ENCODE measurements at places on chromosomes 6 and 20. TPM values are rescaled to one million over a fixed set of nuclear protein-coding genes. Genes with fewer than 3 reads are reported as not detected.

Gene MAP1LC3A
- 119 TPM for total RNA-seq

DNA sequence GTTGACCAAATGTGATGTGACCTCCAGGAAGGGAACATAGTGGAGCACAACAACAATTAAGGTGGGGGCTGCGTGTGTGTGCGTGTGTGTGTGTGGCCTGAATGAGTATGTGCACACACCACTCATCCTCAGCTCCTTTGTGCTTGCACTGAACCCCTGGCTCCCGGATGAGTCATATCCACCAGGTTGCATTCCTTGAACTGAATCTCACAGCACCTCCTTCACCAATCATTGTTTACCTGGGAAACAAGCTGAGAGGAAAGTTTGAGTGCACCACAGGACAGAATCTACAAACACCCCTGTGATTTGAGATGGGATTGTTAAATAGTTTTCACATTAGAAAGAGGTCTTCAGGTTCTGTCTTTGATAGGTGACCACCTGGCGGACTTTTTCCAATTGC lies 33.7 kb upstream of the GPR6 start:
- no peaks in the 10 kb centered on the region for H3K4me1 ChIP-seq
- no peak overlapping the region for H3K4me3 ChIP-seq
- H3K27ac ChIP-seq, result no peak overlapping the region
- no peak for DNase-seq
- no peaks in the 10 kb centered on the region for H3K36me3 ChIP-seq
- H3K27me3 ChIP-seq, result no peaks in the 10 kb centered on the region

Gene RBPJL
- total RNA-seq, result not detected

Gene PAX1
- not detected for total RNA-seq

- H3K4me3 ChIP-seq, result peak overlapping the region; percentile 75
- peaks cover 35% of the 10 kb centered on the region for H3K36me3 ChIP-seq
- H3K4me1 ChIP-seq, result peaks cover 34% of the 10 kb centered on the region
- no peak for DNase-seq
- H3K27ac ChIP-seq, result peak overlapping the region; percentile 94
- no peaks in the 10 kb centered on the region for H3K27me3 ChIP-seq
Observed at GRCh38 chr6:30716879-30717128, 277 bp downstream of the MDC1 start.

Gene HRH3
- total RNA-seq, result not detected

DNA sequence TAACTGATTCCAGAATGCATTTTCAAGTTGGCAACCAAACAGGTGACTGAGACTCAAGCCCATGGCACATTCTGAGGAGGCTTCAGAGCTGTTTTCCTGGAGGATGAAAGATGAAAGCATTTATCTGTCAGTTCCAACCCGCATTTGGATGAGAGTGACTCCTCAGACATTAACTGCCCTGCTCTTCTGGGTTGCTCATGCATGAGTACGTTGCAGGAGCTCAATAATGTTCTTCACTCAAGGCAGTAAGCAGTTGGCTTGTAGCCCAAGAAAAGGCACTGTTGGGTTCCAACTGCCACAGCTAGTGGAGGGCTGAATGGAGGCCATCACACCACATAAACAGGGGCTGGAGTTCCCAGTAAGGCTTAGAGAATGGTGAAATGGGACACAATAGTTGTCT lies 155.3 kb downstream of the FUT9 start:
- H3K27ac ChIP-seq, result no peak overlapping the region
- H3K4me1 ChIP-seq, result no peaks in the 10 kb centered on the region
- DNase-seq, result no peak
- no peak overlapping the region for H3K4me3 ChIP-seq
- H3K36me3 ChIP-seq, result no peaks in the 10 kb centered on the region

DNA sequence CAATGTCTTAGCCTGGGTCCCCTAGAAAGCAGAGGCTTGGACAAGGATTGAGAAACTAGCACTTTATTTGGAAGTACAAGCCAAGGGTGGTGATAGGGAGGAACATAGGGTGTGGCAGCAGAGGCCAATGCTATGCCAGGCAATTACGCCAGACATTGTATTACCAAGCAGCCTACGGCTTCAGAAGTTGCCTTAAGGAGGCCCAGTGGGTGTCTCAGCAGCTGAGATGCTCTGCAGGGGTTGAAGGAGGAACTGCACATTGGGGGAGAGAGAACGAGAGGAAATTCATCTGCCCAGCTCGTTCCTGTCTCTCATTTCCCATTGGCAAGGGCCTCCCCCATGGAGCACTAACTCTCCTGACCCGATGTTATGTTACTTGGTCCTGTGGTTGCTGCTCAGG lies 859 bp downstream of the C20orf202 start:
- H3K4me3 ChIP-seq, result no peak overlapping the region
- H3K4me1 ChIP-seq, result no peaks in the 10 kb centered on the region
- H3K27me3 ChIP-seq, result no peaks in the 10 kb centered on the region
- no peak overlapping the region for H3K27ac ChIP-seq
- H3K36me3 ChIP-seq, result no peaks in the 10 kb centered on the region

- no peak overlapping the region for H3K4me3 ChIP-seq
- H3K36me3 ChIP-seq, result no peaks in the 10 kb centered on the region
- H3K4me1 ChIP-seq, result no peaks in the 10 kb centered on the region
- no peaks in the 10 kb centered on the region for H3K27me3 ChIP-seq
- DNase-seq, result no peak
Observed at GRCh38 chr6:129849456-129849855, 11.7 kb downstream of the TMEM244 start.

DNA sequence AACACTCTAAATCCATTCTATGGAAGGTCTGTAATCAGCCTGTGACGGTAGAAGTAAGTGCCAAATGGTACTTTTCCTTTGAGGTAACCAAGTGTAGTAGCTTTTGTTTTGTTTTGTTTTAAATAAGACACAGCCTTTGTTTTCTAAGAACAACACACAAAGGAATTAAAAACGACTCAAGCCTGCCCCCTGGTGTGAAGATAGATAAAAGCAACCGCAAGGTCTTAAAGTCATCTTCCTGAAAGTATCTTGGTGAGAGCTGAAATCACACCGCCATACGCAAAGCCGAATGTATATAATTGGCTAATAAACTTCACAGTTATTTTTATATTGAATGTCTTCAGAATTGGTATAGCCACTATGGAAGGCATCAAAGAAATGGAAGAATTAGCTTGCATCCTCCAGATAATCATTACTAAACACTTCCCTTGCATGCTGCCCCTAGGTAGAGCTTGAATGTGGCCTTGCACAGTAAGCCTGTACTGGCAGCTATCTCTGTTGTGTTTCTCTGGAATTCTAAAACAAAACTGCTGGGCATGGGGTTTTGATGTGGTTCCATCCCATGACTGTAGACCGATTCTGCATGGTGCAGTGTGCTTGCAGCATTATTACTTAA lies 95.6 kb downstream of the LAMP5 start:
- H3K4me3 ChIP-seq, result no peak overlapping the region
- H3K27me3 ChIP-seq, result no peaks in the 10 kb centered on the region
- H3K36me3 ChIP-seq, result no peaks in the 10 kb centered on the region

Gene OR2H2
- not detected for total RNA-seq

Gene SRMS
- total RNA-seq, result not detected

GRCh38 chr20:13857961-13858360 lies 73.1 kb downstream of the NDUFAF5 start:
- H3K36me3 ChIP-seq, result no peaks in the 10 kb centered on the region
- H3K27me3 ChIP-seq, result no peaks in the 10 kb centered on the region
- peaks cover 7% of the 10 kb centered on the region for H3K4me1 ChIP-seq
- no peak overlapping the region for H3K4me3 ChIP-seq
- DNase-seq, result no peak

Gene PSORS1C2
- total RNA-seq, result not detected

DNA sequence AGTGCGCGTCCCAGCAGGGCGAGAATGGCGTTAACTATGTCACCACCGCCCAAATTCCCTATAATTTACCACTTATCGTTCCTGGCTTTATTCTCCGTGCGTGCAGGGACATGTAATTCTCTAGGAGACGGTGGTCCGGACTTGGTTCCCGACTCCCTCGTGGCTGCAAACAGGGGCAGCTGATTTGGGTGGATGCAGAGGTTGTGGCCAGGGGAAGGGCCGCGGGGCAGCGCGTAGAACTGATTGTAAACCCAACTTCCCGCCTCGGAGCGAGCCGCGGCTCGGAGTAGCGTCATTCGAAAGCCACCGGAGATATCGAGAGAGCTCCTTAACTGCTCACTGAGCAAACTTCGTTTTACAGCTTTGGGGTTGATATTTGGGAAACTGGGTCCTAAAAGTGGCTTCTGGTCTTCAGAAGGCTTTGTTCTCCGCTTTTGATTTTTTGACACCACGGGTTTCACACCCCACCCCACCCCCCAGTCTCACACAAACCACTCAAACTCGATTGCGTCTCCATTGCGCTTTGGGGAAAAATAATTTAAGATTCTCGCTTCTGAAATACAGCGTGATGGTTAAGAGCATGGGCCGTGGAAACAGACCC lies 17.5 kb upstream of the ZSCAN9 start:
- H3K36me3 ChIP-seq, result no peaks in the 10 kb centered on the region
- no peak overlapping the region for H3K27ac ChIP-seq
- H3K27me3 ChIP-seq, result no peaks in the 10 kb centered on the region
- H3K4me3 ChIP-seq, result peak overlapping the region; percentile 34
- H3K4me1 ChIP-seq, result peaks cover 5% of the 10 kb centered on the region
- DNase-seq, result no peak

- DNase-seq, result no peak
- no peak overlapping the region for H3K4me3 ChIP-seq
- H3K27ac ChIP-seq, result no peak overlapping the region
Observed at GRCh38 chr20:21289651-21290050, 13.5 kb upstream of the XRN2 start.

DNA sequence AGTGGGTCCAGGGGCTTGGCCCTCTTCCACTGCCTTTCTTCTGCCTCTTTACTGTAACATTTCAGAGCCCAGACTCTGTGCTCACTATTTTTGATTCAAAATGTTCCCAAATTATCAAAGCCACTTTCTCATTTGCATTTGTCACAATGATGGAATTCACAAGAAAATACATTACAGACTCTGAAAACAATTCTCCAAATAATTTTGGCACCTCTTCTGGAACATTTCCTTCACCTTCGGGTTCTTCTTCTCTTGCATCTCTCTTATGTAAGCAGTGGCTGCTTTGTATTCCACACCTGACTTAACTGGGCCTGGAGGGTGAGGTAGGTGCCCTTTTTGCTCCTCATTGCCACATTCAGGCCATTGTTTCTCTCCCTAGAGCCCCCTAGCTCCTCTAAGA lies 30.0 kb downstream of the ZNF184 start:
- no peak for DNase-seq
- no peak overlapping the region for H3K4me3 ChIP-seq
- H3K4me1 ChIP-seq, result no peaks in the 10 kb centered on the region
- H3K36me3 ChIP-seq, result no peaks in the 10 kb centered on the region

DNA sequence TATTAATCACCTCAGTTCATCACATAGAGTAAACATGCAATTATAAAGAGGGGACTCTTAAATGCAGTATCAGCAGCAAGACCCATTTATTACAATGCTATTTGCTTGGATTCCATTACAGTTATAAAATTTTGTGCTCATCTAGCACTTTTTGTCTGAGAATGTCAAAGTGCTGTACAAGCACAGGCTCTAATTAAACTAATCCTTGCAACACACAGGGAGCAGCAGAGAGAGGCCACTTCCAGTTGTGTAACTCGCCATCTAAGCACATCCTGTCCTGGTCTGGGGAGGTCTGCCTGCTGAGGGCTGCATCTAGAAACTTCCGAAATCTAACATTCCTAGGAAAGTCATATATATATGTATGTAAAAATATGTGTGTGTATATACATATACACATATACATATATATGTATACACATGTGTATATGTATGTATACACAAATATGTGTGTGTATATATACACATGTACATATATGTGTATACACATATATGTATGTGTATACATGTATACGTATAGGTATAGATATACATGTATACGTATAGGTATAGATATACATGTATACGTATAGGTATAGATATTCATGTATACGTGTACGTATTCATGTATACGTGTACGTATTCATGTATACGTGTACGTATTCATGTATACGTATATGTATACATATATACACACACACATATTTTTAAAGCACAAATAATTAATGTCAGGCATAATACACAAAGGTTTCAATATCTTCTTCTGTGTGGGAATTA lies 136.4 kb upstream of the JARID2 start:
- H3K27me3 ChIP-seq, result no peaks in the 10 kb centered on the region
- H3K4me3 ChIP-seq, result no peak overlapping the region
- H3K4me1 ChIP-seq, result no peaks in the 10 kb centered on the region
- DNase-seq, result no peak

- H3K4me3 ChIP-seq, result no peak overlapping the region
- H3K36me3 ChIP-seq, result no peaks in the 10 kb centered on the region
- H3K4me1 ChIP-seq, result no peaks in the 10 kb centered on the region
- no peaks in the 10 kb centered on the region for H3K27me3 ChIP-seq
Observed at GRCh38 chr6:133632906-133633305, 256.0 kb upstream of the TCF21 start.

GRCh38 chr6:98716341-98716740 lies 118.0 kb upstream of the POU3F2 start:
- no peaks in the 10 kb centered on the region for H3K36me3 ChIP-seq
- H3K4me1 ChIP-seq, result no peaks in the 10 kb centered on the region
- no peak overlapping the region for H3K4me3 ChIP-seq
- peak; percentile 88 for DNase-seq
- H3K27me3 ChIP-seq, result no peaks in the 10 kb centered on the region

DNA sequence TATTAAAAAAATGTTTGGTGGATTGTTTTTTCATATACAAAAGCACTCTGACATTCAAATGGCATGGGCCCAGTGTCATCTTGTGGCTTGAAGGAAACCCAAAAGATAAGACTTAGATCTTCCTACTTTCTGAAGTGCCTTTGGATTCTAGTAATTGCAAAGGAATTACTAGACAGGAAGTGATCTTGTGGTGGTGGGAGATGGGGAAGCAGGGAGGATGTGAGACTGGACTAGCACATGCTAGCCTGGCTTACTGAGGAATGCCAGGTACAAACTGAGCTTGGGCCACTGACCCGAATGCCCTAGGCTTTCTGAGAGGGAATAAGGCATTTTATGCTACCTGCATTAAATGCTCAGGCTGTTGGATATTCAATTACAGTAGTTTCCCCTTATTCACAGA lies 59.0 kb downstream of the AFG1L start:
- no peaks in the 10 kb centered on the region for H3K27me3 ChIP-seq
- no peak overlapping the region for H3K4me3 ChIP-seq
- H3K27ac ChIP-seq, result no peak overlapping the region
- DNase-seq, result no peak
- no peaks in the 10 kb centered on the region for H3K36me3 ChIP-seq
- no peaks in the 10 kb centered on the region for H3K4me1 ChIP-seq

Gene ABHD16B
- not detected for total RNA-seq

Gene BANF2
- total RNA-seq, result not detected

DNA sequence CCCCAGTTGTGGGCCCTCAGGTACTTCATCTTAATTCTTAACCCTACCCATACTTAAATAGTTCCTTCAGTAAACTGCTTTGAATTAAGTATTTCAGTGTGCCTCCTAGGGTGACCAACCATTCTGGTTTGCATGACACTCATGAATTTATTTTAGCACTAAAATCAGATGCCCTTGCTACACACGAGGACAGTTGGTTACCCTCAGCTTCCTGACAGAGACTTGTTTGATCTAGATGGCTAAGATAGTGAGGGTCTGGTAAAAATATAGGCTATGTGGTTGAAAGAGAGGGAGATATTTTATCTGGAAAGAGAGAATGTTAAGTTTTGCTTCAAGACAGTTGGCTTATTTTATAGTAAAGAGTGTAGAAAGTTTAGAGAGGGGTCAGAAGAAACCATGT lies 10.6 kb downstream of the PGK2 start:
- no peaks in the 10 kb centered on the region for H3K27me3 ChIP-seq
- H3K27ac ChIP-seq, result no peak overlapping the region
- no peak for DNase-seq
- no peaks in the 10 kb centered on the region for H3K36me3 ChIP-seq

Gene PRICKLE4
- 5.8 TPM for total RNA-seq

Gene GABRR1
- not detected for total RNA-seq

GRCh38 chr20:59745716-59746115 lies 141.4 kb downstream of the PHACTR3 start:
- peaks cover 14% of the 10 kb centered on the region for H3K4me1 ChIP-seq
- no peak overlapping the region for H3K4me3 ChIP-seq
- no peaks in the 10 kb centered on the region for H3K27me3 ChIP-seq
- H3K36me3 ChIP-seq, result no peaks in the 10 kb centered on the region
- no peak for DNase-seq

Measured in esophagus muscularis mucosa (tissue), 4 donors.